ENCODE measurements at places on chromosomes 6 and 20.
A peak's percentile ranks its signal among the peaks of the same experiment; 100 is the strongest.

DNA sequence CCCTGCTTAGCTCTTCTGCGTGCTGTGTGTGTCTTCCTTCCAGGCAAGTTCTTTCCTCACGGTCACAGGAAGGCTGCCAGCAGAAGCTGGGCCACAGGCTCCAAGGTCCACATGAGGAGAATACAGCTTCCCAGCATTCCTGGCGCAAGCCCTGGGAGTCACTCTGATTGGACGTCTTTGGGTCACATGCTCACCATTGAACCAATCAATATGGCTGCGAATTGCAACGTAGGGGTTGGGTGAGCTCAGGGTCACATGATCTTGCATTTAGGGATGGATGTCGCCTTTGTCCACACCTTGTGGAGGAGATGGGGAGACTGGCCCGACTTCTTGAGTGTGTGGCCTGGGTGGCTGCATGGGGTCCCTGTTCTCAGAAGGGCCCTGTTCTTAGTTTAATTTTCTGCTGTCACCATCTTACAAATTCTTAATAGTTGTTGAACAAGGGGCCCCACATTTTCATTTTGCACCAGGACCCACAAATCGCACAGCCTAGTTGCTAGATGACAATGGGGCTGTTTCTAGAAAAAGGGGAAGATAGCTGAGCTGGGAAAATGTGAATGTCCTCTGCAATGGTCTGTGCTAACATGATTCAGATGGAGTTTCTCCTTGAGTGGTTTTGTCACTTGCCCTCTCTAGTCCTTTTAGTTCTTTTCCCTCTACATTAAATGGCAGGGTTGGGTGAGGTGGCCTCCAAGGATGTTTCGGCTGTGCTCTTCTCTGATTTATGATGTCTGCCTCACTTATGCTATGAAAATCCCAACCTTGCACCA, 149.6 kb downstream of the CDH26 start:
- DNase-seq, result no peak

DNA sequence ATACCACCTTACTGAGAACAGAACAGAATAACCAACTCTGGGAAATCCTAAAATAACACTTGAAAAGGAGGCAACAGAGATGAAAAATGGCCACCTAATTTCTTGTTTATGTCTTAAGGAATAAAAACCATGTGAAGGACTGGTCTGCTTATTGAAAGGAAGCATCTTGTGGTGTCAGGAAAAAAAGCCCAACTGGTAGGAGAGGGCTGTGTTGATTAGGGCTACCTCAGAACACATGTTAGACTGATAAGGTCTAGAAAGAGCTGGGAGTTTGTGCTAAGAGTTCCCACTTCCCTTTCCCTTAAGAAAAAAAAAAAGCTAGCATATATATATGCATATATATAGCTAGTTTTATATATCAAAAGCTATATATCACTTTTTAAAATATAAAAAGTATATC, 425.3 kb upstream of the BTBD3 start:
- no peak for DNase-seq

DNA sequence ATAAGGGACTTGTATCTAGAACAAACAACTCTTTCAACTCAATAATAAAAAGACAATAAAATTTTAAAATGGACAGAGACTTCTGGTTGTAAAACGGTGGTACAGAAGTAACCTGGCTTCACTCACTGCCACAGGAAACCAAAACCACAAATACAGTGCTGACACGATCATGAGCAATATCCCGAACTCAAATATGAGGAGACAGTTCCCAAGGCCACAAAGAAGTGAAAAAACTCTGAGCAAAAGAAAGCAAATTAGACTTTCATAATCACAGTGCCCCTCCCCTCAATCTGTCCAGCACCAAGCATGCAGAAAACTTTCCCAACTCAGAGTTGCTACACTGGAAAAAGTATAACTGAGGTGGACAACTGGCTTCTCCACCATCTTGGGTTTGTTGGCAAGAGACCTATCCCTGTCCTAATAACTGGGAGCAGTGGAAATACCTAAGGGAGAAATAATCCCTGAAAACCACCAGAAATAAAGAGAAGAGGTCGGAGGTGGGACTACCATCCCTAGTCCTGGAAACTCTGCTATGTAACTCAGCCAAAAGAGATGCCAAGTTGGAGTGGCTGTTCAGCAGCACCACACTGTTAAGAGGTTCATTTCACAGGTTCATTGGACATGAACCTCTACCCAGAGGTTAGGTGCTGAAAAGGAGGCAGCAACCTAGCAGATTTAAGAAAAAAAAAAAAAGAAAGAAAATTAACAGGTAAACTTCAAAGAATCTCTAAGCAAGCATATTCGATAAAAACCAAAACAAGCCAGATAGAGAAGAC, 55.5 kb downstream of the REV3L start:
- DNase-seq, result no peak

- DNase-seq, result no peak
These were observed 154.0 kb downstream of the THBS2 start for GRCh38 chr6:169099411-169100202.

GRCh38 chr6:162538643-162539064, 188.9 kb downstream of the PRKN start:
- DNase-seq, result no peak

- DNase-seq, result no peak
These were observed 83.7 kb downstream of the TMEM242 start for GRCh38 chr6:157239671-157240058.

- no peak for DNase-seq
These were observed 12.3 kb upstream of the DEFB112 start for GRCh38 chr6:50062051-50062450.

DNA sequence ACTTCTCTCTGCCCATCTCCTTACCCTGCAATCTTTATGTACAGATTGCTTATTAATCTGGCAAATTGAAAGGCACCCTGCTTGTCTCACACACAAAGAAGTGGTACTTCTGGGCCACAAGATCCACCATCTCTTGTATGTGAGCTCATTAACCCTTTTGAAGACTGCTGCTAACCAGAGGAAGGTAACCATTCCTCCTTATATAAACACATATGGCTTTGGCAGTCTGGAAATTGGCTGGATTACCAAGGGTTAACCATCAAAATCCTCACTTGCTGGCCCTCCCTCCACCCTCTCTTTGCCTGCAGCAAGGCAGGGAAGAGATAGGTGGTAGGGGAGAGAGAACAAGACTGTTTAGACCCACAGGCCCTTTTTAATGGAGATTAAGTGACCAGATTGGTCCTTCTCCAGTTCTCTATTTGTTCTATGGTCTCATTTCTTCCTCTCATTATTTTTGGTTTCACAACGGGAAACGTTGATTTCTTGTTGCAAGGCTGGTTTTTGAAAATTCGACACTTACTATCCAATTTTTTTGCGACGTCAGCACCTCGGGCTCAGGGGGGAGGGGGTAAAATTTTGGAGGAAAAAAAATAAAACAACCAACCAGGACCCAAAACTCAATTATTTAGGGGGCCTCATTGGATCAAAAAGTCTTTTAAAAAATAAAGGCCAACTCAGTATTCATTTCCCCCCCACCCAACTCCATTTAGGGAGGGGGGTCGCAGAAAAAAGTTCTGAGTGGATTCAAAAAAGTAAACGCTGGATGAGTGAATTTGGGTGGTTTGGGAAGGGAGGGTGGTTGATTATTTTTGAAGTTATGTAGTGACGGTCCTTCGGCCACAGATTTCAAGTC, 859 bp downstream of the PPP1R10 start:
- no peak for DNase-seq

- DNase-seq, result no peak
These were observed 17.2 kb downstream of the TAB2 start for GRCh38 chr6:149334682-149335160.

DNA sequence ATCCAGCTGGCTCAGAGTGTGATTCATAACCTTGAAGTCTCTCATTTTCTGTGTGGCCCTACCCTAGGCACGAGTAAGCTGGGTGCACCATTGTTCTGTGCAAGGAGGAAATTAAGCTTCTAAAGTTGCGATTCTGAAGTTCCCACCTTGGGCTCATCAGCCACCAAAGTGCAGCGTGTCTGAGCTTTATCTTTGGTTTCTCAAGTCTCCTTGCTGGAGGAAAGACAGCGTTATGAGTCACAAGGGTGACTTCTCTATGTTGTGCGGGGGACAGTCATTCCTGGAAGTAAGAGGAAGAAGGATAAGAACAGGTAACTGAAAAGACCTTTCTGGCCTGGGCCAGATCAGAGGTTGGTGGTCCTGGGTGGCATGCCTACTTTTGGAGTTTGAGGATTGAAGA, 16.8 kb downstream of the MRAP2 start:
- no peak for DNase-seq

DNA sequence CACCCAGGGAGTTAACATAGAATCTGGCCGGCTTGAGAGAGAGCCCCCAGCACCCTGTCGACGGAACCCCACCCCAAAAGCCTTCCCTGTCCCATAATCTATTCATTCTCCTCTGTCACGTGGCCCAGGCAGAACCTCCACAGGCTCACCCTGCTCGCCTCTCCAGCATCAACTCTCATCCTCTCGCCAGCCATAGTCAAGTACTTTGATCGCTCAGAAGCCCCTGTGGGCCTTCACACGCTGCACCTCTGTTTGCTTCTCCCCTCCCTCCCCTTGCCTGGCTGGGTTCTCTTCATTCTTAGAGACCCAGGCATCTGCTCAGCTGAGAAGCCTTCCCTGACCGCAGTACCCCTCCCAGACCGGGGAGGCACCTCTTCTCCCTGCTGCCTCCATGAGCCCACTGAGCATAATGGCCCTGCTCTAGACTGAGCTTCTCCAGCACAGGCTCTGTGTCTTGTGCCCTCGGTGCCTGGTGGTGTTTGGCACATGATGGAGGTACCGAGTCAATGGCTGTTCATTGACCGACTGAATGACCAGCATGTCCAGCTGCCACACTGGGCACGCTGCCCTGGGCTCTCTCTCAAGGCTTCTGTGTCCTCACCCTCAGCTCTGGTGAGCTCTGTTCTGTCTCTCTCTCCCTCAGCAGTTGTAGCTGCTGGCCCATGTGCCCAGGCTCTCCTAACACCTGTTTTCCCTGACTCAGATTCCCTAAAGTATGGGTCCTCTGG, 33.7 kb downstream of the PKIG start:
- DNase-seq, result no peak

DNA sequence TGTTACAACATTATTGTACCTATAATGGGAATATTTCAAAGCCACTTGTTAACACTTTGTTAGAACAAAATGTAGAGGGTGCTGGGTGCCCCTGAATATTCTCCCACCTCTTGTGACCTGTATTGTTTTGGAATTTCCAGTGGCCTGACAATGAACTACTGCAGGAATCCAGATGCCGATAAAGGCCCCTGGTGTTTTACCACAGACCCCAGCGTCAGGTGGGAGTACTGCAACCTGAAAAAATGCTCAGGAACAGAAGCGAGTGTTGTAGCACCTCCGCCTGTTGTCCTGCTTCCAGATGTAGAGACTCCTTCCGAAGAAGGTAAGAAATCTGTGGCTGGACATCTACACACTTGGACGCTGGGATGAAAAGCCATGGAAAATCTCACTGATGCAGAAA, 28.9 kb downstream of the PLG start:
- no peak for DNase-seq

GRCh38 chr20:49140411-49140810, 47.7 kb downstream of the STAU1 start:
- no peak for DNase-seq

- no peak for DNase-seq
These were observed 160.0 kb downstream of the COL21A1 start for GRCh38 chr6:56087421-56087820.

- DNase-seq, result peak; percentile 89
These were observed 95.4 kb downstream of the KHDC1L start for GRCh38 chr6:73129653-73130443.

DNA sequence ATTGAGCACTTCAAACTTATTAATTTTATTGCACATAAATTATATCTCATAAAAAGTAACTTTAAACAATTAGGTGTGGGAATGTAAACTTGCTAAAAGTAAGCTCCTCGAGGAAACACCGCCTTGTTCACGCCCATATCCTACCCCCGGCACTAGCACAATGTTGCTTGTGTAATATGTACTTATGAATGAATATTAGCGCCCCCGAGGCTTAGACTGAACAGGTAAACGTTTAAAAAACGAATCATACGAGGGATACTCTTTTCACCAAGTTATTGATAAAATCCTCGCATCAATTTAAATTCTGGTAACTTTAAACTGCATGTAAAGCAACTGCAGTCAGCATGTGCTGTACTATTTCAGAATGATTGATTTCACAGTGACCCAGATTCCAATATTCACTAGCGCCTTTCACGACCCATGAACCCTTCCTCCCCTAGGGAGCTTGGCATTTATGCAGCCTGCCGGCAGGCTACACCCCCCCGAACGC, 637 bp downstream of the TFB1M start:
- DNase-seq, result peak; percentile 27

DNA sequence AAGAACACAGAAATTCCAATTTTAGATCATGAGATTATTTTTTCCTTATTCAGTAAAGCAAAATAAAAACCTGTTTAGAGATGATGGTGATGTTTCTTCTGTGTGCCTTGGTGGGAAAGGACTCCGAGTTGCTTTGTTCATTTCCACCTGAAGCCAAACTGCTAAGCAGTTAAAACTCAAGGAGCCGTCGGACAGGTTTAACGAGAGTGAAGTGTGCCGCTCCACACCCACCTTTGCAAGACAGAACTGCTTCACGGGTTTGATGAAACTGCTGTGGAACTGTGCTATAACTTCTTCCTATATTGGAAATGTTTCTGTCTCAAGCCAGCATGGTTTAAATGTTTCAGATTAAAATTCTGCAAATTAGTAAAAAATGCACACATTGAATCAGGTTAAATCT, 9.2 kb upstream of the DSP start:
- DNase-seq, result no peak

DNA sequence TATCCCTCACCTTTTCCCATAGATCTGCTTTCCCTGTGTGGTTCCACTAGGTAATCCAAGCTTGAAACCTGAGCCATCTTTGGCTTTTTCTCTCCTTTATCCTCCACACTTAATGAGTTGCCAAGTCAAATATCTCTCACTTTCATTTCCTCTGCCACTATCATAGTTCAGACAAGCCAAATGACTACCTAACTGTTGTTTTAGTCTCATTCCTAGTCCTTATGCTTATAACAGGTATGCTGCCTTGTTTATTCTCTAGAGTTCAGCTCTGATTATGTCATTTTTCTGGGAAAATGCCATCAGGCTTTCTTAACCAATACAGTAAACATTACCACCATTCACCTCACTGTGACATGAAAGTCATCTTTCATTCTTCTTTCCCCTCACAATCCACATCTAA, 6.5 kb downstream of the EFHC1 start:
- no peak for DNase-seq

Data from stimulated activated CD4-positive, alpha-beta T cell treated with anti-CD3 and anti-CD28 coated beads, Interleukin-12 subunit alpha, Interleukin-12 subunit beta, amount 100 ng/mL, for 48 hours (primary cell).